ENCODE measurements at places on chromosomes 3 and 15.

- no peak for DNase-seq
Observed at GRCh38 chr3:135989242-135989641, 23.7 kb downstream of the PPP2R3A start.

- no peak for DNase-seq
Observed at GRCh38 chr3:126184465-126185000, 4.1 kb upstream of the ALDH1L1 start.

GRCh38 chr3:183815563-183815940 lies 9.8 kb downstream of the MAP6D1 start:
- DNase-seq = no peak

- no peak for DNase-seq
Observed at GRCh38 chr15:81942655-81943195, 103.1 kb downstream of the MEX3B start.

- DNase-seq = peak; percentile 70
Observed at GRCh38 chr3:4834403-4834866, 144.8 kb upstream of the BHLHE40 start.

DNA sequence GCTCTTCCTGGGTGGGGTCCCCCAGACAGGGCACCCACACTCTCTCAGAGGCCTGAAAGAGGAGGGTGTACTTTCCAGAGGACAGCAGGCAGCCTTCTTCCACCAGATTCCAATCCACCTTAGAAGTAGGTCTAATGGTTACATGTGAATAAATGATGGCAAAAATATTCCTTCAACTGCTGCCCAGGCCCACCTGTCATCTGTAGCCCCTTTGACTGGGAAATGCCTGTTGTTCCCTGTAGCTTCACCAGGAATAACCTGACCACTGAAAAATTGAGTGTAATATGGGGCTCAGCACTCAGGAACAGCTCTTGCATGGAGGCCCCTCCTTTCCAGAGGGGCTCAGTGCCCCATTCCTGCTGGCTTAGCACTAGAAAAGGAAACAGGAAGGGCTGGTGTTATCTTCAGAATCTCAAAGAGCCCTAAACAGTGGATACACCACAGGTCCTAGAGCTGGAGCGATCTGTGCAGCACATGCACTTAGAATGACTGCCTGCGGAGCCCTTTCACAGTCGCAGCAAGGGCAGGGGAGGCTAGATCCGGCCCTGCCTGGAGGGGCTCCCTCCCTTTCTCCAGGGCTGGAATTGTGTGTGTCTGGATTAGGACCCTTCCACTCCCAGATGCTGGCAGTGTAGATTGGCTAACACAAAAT lies 32.1 kb downstream of the SLC22A14 start:
- no peak for DNase-seq

GRCh38 chr15:75565062-75565970 lies 13.8 kb downstream of the PTPN9 start:
- no peak for DNase-seq
